Body of pancreas (tissue), 4 donors: ENCODE measurements at places on chromosomes 4 and X.

- DNase-seq: peak; percentile 20
Measured at GRCh38 chr4:139144161-139144859, 32.7 kb downstream of the ELF2 start.

- DNase-seq: peak; percentile 12
Measured at GRCh38 chr4:116925900-116926457, 159.4 kb downstream of the TRAM1L1 start.

GRCh38 chr4:22730021-22730420 lies 37.3 kb downstream of the GBA3 start:
- no peak for DNase-seq

- no peak for DNase-seq
Measured at GRCh38 chr4:40603281-40603680, 26.4 kb downstream of the RBM47 start.

- no peak for DNase-seq
Measured at GRCh38 chr4:67037504-67038227, 507.6 kb downstream of the CENPC start.

- no peak for DNase-seq
Measured at GRCh38 chr4:43242606-43243005, 350.1 kb downstream of the GRXCR1 start.
